ENCODE measurements at places on chromosomes 5 and 9.

GRCh38 chr5:166340039-166340438 lies 1951.4 kb upstream of the WWC1 start:
- DNase-seq, result no peak

DNA sequence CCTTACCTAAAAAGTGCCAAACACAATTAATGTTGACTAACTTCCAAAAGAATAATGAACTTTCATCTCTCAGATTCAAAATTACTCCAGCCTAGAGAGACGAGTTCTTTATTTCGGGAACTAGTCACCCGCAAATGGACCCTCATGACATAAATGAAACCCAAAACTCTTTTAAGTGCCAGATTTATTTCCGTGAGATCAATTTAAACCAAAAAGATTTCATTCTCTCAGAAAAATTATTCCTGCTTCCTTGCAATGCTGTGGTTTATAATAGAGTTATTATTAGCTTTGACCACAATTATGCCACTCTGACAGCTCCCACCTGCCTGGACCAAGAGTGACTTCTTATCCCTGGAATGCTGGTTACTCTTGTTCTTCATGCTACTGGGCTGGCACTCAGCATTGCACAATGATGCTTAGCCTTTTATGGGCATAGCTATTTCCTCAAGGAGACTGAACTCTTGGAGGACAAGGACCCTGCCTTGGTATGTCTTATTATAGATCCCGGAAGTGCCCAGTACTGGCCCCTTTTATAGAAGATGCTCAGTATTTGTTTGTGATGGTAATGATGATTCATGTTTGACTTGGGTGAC lies 183.5 kb downstream of the SNX18 start:
- DNase-seq, result no peak

DNA sequence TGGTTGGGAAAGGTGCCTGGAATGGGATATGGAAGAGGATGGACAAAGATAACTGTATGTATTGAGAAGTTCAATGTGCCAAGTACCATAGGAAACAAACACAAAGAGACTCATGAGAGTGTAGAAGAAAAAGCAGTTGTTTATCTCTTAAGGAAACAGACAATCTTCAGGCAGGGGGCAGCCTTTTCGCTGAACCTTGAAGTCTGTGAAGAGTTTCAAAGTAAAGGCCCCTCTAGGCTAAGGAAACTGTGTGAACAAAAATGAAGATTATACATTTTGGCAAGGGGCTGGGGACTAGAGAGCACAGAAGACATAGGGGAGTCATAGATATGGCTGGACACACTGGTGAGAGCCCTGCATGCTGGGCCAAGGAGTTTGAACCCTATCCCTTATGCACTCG lies 27.5 kb upstream of the FRMPD1 start:
- DNase-seq, result no peak

- no peak for DNase-seq
Observed at GRCh38 chr9:116250891-116251290, 97.3 kb downstream of the PAPPA start.

DNA sequence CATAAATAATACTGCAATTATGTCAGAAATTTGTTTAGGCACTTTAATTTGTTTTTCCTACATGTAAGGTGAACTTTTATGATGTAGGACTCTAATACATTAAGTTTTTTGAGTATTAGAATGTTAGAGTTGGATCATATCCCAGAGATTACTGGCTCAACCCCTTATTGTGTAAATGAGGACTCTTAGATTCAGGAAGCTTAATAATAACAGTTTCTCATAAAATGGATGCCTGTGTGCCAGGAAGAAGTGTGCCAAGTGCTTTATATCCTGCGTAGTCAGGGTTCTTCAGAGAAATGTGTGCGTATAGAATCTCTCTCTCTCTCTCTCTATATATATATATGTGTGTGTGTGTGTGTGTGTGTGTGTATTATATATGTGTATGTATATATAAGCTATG lies 388.5 kb downstream of the CAAP1 start:
- DNase-seq, result no peak

GRCh38 chr5:509611-510185 lies 14.6 kb downstream of the SLC9A3 start:
- no peak for DNase-seq

DNA sequence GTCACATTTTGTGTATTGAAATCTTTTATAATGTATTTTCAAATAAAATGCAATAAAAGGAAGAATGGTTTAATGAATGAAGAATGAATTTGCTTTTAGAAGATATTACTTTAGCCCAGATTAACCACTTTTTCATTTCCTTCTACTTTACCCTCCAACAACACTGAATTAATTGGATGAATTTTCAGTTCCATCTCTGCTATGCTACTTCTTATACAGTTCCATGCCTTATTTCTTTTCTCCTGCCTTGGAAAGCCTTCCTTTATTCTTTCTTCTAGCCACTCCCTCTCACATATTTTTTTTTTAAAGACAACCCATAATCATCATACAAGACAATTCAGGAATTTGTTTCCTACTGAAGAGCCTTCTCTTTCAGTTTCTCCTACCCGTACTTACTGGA lies 296.6 kb upstream of the TNC start:
- DNase-seq, result no peak

DNA sequence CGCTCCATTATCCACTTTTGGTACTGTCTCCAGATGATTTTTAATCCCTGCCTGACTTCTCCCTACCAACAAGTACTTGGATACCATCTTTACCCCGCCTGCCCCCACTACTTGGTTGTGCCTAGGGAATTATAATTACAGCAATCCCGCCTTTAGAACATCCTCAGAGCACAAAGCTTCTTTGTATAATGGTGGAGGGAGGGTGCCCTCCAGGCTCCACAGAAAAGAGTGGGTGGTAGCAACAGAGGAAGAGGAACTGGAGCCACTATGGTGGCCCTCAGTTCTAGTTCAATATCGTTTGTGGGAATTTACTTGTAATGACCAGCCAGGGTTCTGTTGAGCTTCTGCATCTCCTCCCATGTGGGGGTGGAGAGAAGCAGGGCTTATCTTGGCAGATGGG lies 79.0 kb upstream of the RNF38 start:
- DNase-seq, result peak; percentile 31

DNA sequence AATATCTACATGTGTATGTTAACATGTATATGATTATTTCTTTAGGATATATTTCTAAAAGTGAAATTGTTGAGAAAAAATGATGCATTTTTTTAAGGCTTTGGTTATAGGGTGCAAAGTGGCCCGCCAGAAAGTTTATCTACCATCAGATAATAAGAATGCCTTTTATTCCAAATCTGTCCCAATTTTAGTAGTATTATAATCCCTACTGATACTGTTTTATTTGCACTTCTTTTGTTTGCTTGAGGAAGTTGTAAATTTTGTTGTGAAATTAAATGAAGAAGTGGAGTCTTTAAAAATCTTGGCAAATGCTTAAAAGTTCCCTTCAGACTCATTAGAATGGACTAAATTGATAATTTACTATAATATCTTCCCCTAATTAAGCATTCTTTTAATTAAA lies 73.0 kb downstream of the NIPBL start:
- no peak for DNase-seq

DNA sequence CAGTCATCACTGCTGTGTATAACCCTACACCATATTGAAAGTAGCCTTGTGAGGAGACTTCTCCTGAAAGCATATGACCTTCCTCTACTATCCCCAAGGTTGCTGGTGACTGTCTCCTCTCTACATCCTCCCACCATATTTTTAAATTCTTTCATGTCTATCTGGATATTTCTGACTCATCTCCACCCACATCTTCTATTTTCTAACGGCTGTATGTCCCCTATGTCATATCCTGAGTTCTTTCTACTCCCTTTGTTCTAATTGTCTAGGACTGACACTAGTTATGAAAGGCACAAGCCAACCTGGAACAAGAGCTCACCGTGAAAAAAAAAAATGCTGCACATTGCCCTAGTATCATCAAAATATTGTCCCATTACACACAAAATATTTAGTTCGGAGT lies 218.3 kb upstream of the ZNF462 start:
- DNase-seq, result no peak

DNA sequence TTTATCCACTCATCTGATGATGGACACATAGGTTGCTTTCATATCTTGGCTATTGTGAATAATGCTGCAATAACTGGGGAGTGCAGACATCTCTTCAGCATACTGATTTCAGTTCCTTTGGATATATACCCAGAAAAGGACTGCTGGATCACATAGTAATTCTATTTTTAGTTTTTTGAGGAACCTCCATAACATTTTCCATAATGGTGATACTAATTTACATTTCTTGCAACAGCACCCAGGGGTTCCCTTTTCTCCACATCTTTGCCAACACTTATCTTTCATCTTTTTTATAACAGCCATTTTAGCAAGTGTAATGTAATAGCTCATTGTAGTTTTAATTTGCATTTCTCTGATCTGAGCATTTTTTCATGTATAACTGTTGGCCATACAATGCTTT lies 34.1 kb upstream of the NR4A3 start:
- DNase-seq, result no peak

DNA sequence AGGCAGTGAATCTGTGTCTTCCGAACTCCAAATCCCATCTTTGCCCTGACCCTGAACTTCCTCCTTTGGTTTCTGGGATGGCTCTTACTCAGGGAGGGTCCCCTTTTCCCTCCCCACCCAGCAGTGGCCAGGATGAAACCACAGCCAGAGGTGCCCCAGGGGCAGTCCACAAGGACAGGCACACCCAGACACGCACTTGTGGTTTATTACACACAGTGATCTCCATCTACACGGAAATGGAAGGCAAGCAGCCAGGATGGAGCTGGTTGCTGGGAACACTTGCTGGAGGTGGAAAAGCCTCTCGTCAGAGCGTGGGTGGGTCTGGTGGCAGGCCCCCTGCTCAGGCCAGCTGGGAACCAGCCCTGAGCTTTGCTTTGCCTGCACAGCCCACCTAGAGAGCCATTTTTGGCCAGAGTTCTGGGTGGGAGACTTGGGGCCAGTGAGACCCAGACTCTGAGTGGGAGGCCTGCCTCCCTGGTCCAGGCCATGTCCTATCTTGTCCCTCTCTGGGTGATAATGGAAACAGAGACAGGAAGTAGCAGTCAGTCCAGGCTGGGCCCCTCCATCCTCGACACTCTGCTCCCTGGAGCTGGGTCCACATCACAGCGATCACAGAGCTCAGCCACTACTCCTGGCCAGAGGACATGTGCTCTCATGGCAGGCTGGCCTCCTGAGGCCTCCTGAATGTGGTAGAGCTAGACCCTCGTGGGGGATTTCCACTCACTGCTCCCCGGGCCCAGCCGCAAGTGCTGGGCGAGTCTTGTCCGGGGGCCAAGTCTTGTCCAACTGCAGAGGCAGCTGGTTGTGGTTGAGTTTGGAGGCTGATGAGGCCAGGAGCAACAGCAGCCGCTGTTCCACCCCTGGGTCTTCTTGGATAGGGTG lies 5.1 kb upstream of the PHYKPL start:
- no peak for DNase-seq

GRCh38 chr5:179171816-179172745 lies 111.9 kb downstream of the ZNF354C start:
- no peak for DNase-seq

DNA sequence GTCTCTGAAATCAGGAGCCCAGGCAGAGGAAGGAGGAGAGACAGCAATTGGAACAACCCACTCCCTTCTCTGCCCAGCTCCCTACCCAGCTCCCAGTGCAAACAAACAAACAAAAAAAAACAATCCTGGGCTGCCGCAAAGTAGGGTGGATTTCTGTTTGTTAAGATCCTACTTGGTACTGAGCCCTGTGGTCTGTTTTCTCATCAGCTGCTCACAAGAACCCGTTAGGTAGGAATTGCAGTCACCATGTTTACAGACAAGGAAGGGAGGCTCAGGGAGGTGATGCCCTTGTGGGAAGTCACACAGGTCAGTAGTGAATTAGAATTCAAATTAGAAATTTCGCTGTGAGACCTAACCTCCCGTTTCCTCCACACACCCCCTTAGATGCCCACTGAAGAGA lies 128.8 kb upstream of the RAD23B start:
- DNase-seq, result no peak

- DNase-seq, result no peak
Observed at GRCh38 chr9:107455425-107456135, 34.0 kb downstream of the KLF4 start.

DNA sequence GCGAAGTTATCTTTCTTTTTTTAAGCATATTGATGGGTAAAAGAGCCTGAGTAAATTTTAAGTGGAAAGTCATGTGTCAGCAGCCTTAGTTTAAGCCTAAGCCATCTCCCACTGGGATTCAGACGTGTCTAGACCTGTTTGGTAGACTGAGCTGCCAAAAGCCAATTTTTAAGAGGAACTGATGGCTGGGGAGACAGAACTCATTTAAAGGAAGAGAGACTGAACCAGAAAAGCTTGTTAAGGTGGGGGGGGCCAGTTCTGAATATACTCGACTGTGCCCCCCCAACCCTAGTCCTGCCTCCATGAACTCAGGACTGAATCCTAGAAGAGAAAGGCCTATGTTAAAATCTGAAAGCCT lies 58.3 kb upstream of the PLPP1 start:
- no peak for DNase-seq

- DNase-seq, result no peak
Observed at GRCh38 chr5:159409801-159410200, 79.5 kb upstream of the IL12B start.
